Sciatic nerve (tissue), 2 donors: ENCODE measurements at places on chromosomes 7 and 10. TPM values are rescaled to one million over a fixed set of nuclear protein-coding genes. Genes with fewer than 3 reads are reported as not detected.

DNA sequence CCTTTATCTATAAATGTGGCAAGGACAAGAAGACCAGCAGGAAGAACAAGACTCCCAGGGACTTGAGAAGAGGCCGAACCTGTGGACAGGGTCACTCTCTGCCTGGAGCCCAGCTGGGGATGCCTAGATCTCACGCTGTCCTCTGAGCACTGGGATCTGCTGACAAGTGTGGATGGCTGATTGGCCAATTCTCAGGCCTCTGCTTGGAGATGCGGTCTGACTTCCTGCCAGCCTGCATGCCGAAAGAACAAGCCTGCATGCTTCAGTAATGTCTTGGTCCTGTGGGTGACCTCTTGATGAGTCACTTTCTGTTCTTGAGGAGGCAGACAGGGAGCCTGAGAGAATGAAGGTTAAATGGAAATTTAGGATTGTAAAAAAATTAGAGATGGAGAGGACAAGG lies 84.7 kb downstream of the TMEM178B start:
- DNase-seq = no peak

SLC25A40 gene
- 29.9 TPM for total RNA-seq

DNA sequence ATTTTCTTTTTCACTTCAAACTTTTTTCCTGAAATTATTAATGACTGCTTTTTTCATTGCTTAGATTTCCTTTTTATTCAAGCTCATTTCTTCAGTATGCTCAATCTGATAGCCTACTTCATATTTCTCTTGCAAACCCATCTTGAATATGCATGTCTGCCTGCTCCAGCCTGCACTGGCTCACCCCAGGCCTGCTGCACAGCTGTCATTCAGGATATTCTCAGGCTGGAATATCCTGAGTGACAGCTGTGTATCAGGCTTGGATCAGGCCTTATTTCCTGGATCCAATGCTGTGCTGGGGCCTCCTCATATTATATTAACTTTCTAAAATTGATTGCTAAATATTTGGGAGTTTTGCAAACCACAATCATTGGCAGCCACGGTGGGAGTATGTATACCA lies 120.2 kb upstream of the TNS3 start:
- no peak for DNase-seq

ATP5MK gene
- 195 TPM for total RNA-seq

DNA sequence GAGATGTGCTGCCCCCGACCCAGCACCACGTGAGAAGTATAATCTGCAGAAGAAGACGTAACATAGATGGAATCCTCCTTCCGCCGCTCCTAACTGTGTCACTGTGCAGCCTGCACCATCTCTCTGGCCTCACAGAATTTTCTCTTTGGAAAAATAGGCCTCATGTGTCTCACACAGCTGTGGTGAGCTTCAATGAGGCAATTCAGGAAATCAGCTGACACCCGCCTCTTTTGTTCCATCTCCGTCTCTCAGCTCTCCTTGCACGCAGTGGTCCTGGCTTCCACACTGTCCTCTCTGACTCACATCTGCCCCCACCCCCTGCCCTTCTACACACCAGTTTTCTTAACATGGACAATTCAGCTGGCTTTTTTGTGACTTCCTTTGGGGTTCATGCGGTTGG lies 7.2 kb downstream of the C10orf90 start:
- no peak for DNase-seq

NXPH1 gene
- total RNA-seq = not detected

TSPAN15 gene
- 103 TPM for total RNA-seq

- DNase-seq = no peak
These were observed 221.2 kb downstream of the FAM107B start for GRCh38 chr10:14553448-14553847.

SLC26A5 gene
- 0.71 TPM for total RNA-seq

GRCh38 chr10:7152982-7153381 lies 257.9 kb downstream of the SFMBT2 start:
- no peak for DNase-seq

- DNase-seq = no peak
These were observed 229.6 kb upstream of the IGFBP3 start for GRCh38 chr7:46150721-46151120.

GRCh38 chr10:24989867-24990266 lies 26.1 kb downstream of the ENKUR start:
- DNase-seq = no peak

- DNase-seq = no peak
These were observed 48.5 kb downstream of the CFAP43 start for GRCh38 chr10:104183682-104184081.

DNA sequence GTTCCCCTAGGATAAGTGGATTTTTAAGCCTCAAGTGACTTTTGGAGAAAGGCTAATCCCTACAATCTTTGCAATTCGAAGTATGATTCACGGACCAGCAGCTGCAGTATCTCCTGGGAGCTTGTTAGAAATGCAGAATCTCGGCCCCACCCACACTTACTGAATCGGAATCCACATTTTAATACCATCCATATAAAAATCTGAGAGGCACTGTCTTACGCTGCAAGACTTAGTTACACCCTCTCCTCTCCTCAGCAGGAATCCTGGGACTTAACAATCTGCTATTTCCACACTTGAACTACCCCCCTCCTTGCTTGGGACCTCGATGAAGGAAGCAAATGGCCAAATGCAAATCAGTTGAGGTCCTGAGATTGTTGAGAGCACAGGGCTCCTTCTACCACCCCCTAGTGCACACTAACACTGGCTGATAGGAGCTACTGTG lies 21.0 kb downstream of the ITPRIP start:
- no peak for DNase-seq

DNA sequence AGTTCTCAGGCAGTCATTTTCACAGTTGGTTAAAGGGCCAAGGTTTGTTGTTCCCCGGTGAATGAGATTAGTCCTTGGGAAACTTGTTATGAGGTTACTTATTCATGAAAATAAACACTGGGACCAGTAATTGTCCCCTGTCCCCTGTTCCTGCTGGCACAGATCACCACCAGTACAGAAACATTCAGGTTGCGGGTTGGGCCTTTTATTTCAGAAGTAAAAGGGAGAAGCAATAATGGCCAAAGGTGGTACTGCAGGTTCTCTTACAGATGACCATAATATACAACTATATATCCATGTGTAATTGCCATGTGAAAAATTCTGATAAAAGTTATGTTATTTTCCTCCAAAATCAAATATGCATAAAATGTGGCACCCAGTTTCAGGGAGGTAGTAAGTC lies 442.0 kb downstream of the SORCS1 start:
- no peak for DNase-seq
